ENCODE measurements at places on chromosomes 4 and X. TPM values are rescaled to one million over a fixed set of nuclear protein-coding genes. Genes with fewer than 3 reads are reported as not detected.

EREG gene
- 10.3 TPM for total RNA-seq

DNA sequence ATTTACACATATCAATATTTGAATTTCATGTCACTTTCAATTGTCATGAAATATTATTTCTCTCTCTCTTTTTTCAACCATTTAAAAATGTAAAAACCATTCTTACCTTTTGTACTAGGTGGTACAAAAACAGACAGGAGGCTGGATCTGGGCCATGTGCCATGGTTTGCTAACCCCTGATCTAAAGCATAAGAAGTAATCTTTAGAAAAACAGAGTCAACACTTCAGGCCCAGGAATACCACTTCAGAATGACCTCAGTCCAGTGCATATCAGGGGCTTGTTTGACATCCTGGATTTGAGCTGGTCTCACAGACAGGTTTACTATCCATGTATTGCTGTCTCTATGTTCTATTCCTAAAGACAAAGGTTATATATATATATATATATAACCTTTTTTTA lies 102.5 kb downstream of the DCHS2 start:
- no peak overlapping the region for H3K4me3 ChIP-seq
- no peaks in the 10 kb centered on the region for H3K27me3 ChIP-seq
- DNase-seq = no peak
- H3K4me1 ChIP-seq = no peaks in the 10 kb centered on the region

DNA sequence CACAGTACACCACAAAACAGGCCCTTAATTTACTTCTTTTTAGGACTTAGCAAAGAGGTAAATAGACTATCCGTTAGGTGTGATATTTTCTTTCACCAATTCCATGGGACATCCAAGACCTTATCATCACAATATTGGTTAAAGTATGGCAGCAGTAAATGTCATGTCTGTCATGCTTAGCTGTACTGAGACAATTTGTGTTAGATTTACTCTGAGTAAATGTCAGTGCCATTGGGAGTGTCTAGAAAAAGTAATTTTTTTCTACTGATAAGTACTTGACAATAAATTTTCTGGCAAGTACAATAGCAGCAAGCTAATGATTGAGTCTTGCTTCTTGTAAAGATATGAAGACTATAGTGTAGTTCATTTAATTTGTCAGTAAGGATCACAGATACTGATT lies 756.1 kb downstream of the FAM133A start:
- H3K27me3 ChIP-seq = no peaks in the 10 kb centered on the region
- H3K27ac ChIP-seq = no peak overlapping the region
- H3K36me3 ChIP-seq = no peaks in the 10 kb centered on the region
- H3K4me3 ChIP-seq = no peak overlapping the region
- no peaks in the 10 kb centered on the region for H3K4me1 ChIP-seq

- H3K4me1 ChIP-seq = no peaks in the 10 kb centered on the region
- H3K36me3 ChIP-seq = no peaks in the 10 kb centered on the region
- H3K27me3 ChIP-seq = no peaks in the 10 kb centered on the region
- no peak for DNase-seq
Measured at GRCh38 chr4:118270492-118270891, 82.3 kb downstream of the PRSS12 start.

- DNase-seq = no peak
- H3K36me3 ChIP-seq = no peaks in the 10 kb centered on the region
- H3K27me3 ChIP-seq = no peaks in the 10 kb centered on the region
- peaks cover 6% of the 10 kb centered on the region for H3K4me1 ChIP-seq
- H3K27ac ChIP-seq = no peak overlapping the region
- no peak overlapping the region for H3K4me3 ChIP-seq
Measured at GRCh38 chrX:7074148-7074907, 73.2 kb upstream of the STS start.
